NCI-H82 (cell line): ENCODE measurements at places on chromosomes 12 and 14.

DNA sequence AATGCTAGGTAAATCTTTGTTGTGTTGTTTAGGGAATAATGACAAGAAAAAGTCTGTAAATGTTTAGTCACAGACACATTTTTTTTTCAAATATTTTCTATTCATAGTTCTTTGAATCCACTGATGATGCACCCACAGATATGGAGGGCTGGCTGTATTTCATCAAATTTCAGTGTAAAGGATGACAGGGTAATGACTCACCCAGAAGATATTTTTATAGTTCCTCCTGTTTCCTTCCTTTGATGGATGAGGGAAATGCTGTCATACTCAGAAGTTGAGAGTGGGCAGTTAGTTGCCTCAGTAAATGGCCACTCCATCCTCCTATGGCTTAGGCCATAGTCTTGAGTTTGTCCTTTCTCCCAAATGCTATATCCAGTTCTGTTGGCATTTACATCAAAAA is 76.9 kb upstream of the REP15 start:
- DNase-seq: no peak

GRCh38 chr12:41452838-41453407 is 264.8 kb downstream of the PDZRN4 start:
- no peak for DNase-seq

DNA sequence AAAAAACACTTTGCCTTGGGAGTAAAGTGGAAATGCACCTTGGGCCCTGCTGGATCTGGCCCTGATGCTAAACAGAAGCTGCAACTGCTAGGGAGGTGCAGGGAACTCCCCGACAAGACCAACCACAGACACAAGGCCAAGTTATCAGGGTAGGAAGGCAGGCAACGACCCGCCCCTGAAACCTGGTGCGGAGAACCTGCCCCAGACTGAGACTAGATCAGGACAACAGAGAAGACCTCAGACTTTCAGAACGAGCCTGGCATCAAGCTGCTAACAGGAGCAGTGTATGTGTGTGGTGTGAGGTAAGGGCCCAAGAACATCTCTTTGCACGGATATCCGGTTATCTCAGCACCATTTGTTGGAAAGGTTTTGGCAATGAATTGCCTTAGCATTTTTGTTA is 233.7 kb upstream of the RTL1 start:
- no peak for DNase-seq

DNA sequence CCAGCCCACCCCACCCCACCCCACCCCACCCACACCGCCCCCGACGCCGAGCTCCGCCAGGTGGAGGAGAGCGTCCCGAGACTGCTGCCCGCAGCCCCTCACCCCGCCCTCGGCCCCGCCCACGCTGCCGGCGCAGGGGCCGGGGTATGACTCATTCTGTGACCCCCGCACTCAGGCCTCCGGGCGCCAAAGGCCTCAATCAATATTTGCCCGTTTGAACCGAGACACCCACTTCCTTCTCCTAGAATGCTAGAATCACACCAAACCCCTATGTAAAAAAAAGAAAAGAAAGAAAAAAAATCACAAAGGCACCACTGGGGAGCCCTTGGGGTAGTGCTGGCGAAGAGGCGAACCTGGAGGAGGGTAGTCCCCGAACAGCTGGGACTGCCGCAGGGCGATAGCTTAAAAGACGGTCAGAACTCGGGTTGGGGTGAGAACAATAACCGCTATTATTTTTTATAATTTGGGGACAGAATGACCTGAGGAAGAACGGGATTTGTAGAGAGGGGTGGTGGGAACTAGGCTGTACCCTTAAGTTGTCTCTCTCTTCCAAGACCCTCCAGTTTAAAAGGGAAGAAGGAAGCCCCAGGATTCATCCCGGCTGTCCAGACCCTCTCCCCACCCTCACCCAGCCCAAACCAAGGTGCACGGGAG is 894 bp downstream of the KRT8 start:
- DNase-seq: no peak

DNA sequence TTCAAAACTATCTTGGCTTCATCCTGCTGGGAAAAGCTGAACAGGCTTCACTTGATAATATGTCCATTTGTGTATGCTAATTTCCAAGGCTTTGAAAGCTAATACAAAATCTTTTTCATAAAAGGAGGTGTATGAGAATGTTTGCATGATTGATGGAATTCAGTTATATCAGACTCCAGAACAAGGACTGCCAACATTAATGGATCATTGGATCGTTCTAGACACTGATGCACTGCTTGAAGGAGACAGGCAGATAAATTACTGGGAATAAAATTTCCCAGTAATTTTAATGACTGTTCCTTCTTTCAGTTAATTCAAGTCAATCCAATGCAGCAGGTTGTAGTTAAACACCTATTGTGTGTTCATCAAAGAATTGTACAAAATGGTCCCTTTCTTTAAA is 466 bp downstream of the GPRC5D start:
- DNase-seq: no peak

GRCh38 chr14:94536836-94537235 is 24.4 kb upstream of the SERPINA4 start:
- DNase-seq: peak; percentile 3

GRCh38 chr12:26520109-26520508 is 312.9 kb downstream of the ITPR2 start:
- no peak for DNase-seq

DNA sequence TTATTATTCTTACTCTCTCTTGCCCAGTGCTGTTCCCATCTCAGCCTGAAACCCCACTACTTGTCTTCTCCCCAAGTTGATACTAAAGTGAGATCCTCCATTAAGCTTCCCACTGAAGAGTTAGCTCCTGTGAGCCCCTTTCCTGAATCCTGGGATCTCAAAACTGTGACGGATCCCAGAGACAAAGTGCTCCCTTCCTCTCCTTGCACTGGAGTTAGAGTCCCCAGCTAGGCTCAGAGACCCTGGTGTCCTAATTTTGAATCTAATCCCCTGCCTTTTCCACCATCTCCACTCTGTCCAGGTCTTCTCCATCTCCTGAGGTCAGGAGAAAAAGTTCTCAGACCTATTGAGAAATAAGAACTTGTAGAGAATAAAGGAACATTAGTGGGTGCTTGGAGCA is 17.6 kb upstream of the TBX3 start:
- no peak for DNase-seq

DNA sequence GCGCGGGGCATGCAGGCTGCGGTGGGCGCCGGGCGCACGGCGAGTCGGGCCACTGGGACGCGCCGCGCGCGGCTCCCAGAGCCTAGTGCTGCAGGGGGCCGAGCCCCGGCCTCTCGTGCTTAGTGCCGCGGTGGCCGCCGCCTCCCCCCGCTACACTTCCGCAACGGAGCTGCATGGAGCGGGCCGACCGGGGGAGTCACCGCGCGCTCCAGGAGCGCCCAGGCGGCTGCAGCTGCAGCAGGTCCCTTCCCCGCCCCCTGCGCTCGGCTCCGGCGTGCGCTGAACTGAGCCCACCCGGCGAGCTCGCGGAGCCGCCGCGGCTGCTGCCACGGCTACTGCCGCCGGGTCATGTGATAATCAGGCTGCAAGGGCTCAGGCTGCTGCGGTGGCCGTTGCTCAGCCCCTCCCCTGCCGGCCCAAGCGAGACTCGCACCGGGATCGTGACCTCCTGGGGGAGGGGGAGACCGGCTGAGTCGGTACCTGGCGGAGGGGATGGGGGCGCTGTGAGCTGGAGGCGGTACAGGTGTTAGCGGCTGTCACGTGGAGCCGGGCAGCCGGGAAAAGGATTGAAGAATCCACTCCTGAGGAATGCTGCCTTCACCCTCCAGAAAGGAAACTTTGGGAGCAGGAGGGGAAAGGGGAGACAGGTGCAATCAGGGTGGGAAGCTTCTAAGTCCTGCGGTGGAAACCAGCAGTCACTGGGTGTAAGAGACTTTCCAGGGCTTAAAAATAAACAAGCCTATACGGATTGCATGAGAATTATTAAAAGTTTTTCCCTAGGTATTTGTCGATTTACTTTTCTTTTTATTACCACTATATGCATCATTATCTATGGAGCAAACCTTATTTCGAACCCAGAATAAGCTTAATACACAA is at the start of gene PPM1H:
PPM1H (minus strand) TSS at position 352 of the 876 bp plus-strand sequence. CDS start 414 bp downstream, outside the sequence.
- DNase-seq: peak; percentile 74

GRCh38 chr12:68435299-68435637 is 103.1 kb upstream of the MDM1 start:
- DNase-seq: no peak

DNA sequence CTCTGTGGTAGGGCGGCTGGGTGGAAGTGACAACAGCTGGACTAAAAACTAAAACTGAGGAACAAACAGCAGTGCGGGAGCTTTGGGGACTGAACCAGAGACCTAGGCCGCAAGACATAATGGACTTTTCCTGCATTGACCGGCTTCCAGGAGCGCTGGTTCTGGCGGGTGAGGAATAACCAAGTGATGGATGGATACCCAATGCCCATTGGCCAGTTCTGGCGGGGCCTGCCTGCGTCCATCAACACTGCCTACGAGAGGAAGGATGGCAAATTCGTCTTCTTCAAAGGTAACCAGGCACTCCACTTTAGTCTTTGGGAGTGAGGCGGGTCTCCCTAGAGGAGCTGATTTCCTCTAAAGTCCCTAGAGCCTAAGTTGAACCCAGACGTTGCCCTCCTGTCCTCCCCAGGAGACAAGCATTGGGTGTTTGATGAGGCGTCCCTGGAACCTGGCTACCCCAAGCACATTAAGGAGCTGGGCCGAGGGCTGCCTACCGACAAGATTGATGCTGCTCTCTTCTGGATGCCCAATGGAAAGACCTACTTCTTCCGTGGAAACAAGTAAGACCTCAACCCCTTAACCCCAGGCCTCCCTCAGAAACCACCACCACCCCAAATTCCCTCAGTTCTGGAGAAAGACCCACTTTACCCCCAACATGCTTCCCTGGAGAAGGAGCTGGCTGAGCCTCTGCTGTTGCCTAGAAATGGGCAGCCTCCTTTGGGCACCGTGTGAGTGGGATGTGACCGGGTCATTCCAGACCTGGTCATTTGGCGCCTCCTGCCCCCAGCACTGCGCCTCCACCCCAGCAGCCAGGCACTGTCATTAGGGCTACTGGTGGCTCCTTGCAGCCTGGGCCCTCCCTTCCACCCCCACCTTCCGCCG is 8.1 kb downstream of the MMP14 start:
- no peak for DNase-seq

- DNase-seq: no peak
Measured at GRCh38 chr12:89311703-89312293, 40.5 kb downstream of the DUSP6 start.

DNA sequence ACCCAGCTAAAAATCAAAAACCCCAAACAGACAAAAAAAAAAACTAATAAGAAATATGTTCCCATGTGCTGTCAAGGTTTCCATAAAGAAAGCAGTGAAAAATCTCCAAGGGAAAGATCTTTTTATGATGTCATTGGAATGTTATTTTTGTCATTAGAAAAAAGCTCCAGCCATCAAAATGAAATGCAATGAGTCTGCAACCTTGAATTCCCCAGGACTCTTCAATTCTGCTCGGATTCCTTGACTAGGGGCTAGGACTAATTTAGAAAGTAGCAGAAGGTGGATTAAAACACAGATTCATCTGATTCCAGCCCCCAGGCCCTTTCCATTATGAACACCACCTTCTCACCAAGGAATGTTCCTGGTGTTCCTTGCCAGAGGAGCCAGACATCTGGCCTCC is 6.0 kb upstream of the PCNX1 start:
- DNase-seq: no peak

- DNase-seq: peak; percentile 71
Measured at GRCh38 chr14:61145903-61146481, 135.1 kb downstream of the TMEM30B start.

DNA sequence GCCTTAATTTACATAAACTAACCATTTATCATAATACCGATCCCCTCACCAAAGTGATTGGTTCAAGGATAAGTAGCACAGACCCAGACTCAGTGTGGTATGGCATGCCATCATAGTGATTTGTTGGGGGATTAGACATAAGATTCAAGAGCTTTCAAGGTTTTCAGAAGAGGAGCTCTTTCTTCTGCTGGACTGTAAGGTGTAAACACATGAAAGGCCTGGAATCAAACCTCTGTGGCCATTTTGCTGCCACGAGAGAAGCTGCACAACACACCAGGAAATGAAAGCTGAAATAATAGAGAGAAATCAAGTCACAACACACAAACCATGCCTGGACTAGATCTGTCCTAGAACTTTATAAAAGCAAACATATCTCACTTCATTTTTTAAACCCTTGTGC is 30.8 kb downstream of the BTG1 start:
- peak; percentile 37 for DNase-seq

GRCh38 chr12:49642370-49642802 is 19.0 kb downstream of the PRPF40B start:
- no peak for DNase-seq

DNA sequence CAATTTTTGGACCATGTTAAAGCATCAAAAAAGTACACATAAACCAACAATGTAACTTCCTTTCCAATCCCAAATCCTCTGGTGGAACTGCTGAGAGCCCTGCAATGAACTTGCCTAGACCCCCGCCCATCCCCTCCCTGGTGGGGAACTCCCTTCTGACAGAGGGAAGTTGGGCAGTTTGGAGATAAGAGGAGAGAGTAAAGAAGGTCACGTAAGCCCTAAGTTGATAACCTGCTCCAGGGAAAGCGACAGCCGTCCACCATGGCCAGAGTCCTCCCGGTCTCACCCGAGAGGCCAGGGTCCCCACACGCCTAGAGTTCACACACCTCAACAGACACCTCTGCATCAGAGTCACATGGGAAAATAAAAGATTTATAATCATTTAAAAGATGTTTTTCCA is 138.7 kb downstream of the EGLN3 start:
- no peak for DNase-seq

- DNase-seq: no peak
Measured at GRCh38 chr14:101192661-101193000, 289.1 kb upstream of the RTL1 start.

DNA sequence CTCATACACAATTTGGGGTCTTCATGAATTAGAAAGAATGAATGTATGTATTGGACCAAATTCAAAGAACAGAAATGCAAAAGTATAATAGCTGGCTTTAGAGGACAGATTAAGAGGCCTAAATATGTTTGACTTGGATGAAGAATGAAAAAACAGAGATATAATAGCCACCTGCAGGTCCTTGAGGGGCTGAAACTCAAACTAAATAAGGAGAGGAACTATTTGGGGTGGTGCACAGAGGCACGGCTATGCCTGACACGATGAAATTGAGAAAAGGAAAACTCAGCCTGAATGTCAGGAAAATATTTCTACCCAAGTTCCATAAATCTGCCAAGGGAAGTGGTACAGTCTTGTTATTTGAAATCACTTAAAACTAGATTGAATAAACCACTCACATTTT is 222.9 kb upstream of the DDHD1 start:
- no peak for DNase-seq

GRCh38 chr14:97177016-97177415 is 379.8 kb downstream of the VRK1 start:
- peak; percentile 67 for DNase-seq

GRCh38 chr14:61932974-61933373 is 170.8 kb downstream of the SNAPC1 start:
- no peak for DNase-seq
